Right ventricle myocardium inferior (tissue), 1 donor: ENCODE measurements at places on chromosomes 4 and X.

- DNase-seq, result no peak
Observed at GRCh38 chrX:139971394-139971749, 6.1 kb upstream of the CXorf66 start.

GRCh38 chr4:43380093-43380492 is 487.6 kb downstream of the GRXCR1 start:
- DNase-seq, result no peak

DNA sequence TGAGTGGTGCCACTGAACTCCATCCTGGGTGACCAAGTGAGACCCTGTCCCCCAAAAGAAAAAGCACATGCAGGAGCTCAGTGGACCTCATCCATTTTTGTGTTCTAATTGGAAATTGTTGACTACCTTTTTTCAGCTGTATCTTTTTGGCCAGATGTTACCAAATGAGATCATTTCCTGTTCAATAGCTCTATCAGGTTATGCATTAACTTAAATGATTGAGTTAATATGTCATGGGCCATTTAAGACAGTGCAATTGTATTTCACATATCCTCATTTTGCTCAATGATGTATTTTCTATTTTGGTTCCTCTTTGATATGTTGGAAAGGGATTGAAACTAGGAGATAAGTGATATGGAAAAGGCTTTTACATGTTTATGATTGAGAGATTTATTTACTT is 26.2 kb upstream of the RHOH start:
- no peak for DNase-seq

DNA sequence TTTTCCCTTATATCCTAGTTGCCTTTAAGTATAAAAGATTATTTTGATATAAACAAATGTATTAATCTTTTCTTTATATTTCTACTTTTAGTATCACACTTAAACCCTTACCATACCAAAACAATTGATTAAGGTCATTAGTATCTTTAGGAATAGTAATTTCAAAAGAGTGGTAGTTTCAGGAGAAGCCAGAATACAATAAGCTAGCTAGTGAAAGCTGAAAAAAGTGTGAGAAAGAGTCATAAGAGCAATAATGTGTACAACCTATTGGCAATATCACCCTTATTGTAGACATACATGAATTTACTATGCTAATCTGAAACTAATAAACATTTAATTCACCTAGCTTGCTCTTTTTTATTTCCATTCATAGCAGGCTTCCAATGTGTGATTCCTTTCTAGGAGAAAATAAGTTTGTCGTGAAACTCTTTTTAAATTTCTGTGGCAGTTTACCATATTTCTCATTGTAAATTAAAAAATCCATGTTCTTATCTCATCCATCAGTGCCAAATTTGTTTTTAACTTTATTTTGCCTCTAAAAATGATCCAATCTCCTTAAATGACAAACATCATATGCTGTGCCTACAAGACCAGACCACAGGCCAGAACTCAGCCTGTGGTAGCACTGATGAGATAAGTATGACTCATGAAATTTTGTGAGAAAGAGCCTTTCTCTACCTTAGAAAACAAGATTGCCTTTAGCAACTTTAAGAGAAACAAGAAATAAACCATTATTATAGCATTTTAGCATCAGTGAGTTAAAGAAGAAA is 8.1 kb downstream of the NEK1 start:
- no peak for DNase-seq

GRCh38 chr4:107017443-107018343 is 18.4 kb downstream of the DKK2 start:
- DNase-seq, result no peak

DNA sequence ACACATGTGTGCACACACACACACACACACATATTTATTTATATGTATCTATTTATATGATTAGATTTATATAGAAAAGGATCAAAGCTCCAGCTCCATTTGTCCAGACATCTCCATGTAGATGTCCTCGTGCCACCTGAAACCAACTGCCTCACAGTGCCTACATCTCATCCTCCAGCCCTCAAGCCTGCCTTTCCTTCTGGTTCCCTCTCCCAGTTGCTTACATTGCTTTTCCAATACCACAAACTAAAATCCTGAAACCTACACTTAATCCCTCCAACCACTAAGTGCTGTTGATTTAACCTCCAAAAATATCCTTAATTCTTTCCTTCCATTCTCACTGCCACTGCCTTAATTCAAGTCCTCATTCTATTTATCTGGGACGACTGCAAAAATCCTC is 51.4 kb downstream of the STBD1 start:
- DNase-seq, result no peak

- DNase-seq, result no peak
Observed at GRCh38 chrX:102832661-102833060, 104.4 kb upstream of the RAB40AL start.

DNA sequence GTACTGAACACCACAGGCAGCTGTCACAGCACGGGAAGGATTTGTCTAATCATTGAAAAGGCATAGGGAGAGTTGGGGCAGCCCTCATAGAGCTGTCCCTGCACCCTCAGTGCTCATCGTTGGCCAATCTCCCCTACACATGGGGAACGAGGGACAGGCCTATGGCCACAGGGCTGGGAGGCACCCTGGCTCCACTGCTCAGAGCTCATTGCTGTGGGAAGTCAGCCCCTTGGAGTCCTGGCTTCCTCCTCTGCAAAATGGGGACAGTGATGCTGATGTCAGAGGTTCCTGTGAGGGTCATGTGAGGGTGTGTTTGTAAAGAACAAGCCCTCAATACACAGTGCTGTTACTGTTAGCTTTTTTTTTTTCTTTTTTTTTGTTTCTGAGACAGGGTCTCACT is 19.3 kb upstream of the HTRA3 start:
- DNase-seq, result peak; percentile 49
